ENCODE measurements at places on chromosomes 11 and 22.

GRCh38 chr11:75100314-75100713 is 3.6 kb upstream of the OR2AT4 start:
- DNase-seq: no peak

DNA sequence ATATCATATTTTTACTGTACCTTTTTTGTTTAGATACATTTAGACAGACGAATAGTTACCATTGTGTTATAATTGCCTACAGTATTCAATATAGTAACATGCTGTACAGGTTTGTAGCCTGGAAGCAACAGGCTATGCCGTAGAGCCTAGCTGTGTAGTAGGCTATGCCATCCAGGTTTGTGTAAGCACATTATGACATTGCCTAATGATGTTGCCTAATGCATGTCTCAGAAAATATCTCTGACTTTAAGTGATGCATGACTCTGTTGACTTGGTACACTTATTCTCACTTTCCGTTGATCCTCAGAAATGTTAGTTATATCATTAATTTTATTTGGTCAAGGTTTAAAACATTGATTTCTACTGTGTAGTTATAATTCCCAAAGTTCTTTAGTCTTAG is 39.9 kb downstream of the OR2AT4 start:
- DNase-seq: no peak

DNA sequence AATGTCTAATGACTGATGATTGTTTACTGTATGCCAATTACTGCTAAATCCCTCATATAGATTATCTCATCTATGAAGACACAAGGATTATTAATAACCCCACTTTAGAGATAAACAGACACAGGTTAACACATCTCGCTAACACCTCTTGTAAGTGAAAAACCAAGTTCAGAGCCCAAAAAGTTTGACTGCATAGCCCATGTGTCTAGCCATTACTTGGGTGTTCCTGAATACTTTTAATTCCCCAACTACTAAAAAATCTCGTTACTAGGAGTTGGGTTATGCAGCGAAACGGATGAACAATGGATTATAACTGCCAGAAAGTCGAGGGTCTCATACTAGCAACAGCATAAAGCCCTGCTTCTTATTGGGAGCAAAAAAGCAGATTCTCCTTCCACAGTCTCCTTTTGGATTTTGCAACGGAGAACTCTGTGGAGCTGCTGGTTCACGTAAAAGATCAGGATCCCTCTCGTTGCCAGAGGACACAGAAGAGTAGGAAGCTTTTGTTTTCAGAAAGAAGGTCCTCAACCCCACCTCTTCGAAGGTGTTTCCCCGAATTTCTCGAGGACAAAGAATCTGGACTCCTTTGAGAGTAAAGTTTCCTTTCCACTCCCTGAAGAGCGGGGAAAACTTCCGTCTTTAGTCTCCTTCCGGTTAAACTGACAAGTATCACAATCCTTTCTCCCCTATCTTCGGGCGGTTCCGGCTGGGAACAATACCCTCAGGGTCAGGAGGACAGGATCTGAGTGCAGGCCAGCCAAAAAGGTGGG is 979 bp downstream of the ZBED5 start:
- DNase-seq: no peak

- DNase-seq: no peak
Observed at GRCh38 chr11:33017478-33017877, 1.8 kb downstream of the DEPDC7 start.

GRCh38 chr11:32479291-32479690 is 44.0 kb upstream of the WT1 start:
- DNase-seq: no peak

DNA sequence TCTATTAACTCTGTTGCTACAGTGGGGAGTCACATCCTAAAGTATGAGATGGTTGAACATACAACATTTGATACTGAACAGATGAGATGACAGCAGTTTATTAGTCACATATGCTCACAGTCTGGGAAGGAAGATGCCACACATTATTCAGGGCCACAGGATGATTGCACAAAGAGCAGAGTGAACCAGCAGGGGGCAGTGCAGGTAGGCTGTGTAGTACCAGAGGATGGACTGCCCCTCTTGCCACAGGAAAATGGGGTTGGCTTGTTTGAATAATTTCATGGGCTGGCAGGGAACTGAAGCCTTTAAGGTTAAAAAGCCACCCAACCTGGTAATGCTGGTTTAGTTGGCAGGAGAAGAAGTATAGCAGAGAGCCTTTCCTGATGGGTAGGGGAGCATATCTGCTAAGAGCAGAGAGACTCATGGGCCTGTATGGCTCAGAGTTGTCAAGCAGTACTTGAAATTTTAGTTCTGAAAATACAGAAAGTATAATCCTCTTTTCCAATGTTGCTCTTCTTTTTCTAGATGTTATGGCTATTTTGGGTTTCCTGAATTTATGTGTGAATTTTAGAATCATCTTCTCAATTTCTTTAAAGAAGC is 180.4 kb upstream of the B3GAT1 start:
- no peak for DNase-seq
